ENCODE measurements at places on chromosomes 13 and 19.

DNA sequence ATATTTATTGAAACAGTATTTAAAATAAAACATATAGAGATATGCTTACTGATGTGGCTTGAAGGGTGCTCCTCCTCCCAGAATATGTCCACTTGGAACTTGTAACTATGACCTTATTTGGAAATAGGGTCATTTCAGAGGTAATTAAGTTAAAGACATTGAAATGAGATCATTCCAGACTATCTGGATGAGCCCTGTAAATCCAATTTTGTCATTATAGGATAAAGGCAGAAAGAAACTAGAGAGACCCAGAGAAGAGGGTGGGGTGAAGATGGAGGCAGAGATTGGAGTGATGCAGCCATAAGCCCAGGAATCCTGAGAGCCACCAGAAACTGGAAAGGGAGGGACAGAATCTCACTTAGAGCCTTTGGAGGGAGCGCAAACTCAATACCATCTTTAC lies 243.2 kb downstream of the OXGR1 start:
- no peak for DNase-seq

GRCh38 chr13:114341003-114341777 lies 26.9 kb downstream of the CHAMP1 start:
- DNase-seq = no peak

- no peak for DNase-seq
Measured at GRCh38 chr13:75102001-75102716, 379.8 kb downstream of the TBC1D4 start.

DNA sequence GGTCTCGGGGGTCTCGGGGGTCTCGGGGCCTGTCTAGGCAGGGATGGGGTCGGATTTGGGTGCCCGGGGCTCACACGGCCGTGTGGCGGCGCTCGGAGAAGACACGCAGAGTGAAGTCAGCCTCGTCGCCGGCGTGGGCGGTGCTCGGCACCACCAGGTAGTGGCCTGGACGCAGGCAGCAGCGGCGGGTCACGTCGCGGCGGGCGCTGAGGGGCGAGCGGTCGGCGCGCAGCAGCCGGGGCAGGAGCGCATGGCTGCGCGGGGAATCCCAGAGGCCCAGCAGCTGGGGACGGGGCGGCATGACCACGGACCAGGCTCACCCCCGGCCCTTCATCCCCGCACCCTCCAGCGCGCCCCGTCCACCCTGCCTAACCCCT lies 8.2 kb downstream of the CAPN12 start:
- no peak for DNase-seq

DNA sequence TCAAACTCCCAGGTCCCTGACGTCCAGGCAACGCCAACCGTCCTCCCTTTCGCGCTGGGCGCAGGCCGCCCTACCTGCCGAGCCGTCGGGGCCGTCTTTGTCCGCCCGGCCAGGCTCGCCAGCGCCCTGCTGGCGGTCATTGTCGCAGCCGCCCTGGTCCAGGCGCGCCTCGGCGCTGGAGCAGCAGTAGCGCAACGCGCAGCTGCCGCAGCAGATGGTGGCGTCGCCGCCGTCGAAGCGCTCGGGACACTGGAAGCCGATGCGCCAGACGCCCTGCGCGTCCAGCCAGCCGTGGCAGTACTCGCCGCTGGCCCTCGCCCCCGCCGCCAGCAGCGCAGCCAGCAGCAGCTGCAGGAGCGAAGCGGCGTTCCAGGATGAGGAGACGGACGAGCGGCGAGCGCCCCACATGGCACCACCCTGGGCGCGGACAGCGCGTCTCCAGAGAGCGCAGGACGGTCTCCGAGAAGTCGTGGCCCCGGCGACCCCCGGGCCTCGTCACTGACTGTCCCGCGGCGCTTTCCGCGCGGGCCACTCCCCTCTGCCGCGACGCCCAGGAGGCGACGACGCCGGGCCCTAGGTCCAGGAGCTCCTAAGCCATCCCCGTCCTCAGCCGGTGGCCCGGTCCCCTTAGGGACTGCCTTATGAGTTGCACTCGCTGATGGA lies 1.1 kb downstream of the SHISA2 start:
- DNase-seq = peak; percentile 51

DNA sequence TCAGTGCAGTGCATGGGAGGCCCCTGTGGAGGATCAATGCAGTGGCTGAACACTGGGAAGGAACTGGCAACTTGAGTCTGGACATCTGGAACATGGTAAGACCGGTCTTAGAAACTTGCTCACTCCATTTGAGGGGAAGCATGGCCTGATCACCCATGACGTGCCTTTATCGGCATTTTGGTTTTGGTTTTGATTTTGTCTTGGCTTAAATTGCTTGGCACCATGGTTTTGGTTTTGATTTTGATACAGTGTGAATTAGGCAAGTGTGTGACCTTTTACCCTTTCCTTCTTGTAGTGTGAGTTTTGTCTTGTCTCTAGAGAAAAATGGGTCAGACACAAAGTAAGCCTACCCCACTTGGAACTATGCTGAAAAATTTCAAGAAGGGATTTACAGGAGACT lies 77.3 kb downstream of the ZNF486 start:
- DNase-seq = no peak

Measured in NCI-H524 treated with DMSO at 0.1 percent for 48 hours (cell line).